Muscle of back (tissue), 13 donors: ENCODE measurements at places on chromosomes 11 and 22. TPM values are rescaled to one million over a fixed set of nuclear protein-coding genes. Genes with fewer than 3 reads are reported as not detected.

Gene JAM3
- polyA plus RNA-seq: 131 TPM

Gene CYP2D6
- polyA plus RNA-seq: 2.0 TPM

Gene TMEM45B
- 0.27 TPM for polyA plus RNA-seq

Gene SMC1B
- polyA plus RNA-seq: 0.09 TPM

DNA sequence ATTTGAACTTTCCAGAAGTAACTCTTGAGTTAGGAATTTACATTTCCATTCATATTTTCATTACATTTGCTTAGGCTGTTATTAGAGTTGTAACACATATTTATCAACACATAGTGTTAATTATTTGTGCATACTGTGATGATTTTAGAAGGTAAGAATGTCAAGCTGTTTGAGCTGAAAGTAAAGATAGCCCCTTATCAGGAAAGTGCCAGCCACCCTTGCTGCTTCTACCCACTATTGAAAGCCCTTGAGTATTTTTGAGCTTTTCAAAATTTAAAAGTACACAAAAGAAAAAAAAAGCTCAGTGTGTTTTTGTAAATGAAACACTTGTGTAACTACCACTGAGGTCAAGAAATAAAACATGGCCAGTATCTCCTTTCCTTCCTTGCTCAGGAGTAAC, 8.0 kb downstream of the APLP2 start:
- DNase-seq: no peak

GRCh38 chr11:8233691-8234424, 29.8 kb downstream of the LMO1 start:
- no peak for DNase-seq

- DNase-seq: peak; percentile 80
Observed at GRCh38 chr22:26985931-26986782, 328.8 kb downstream of the MIAT start.

DNA sequence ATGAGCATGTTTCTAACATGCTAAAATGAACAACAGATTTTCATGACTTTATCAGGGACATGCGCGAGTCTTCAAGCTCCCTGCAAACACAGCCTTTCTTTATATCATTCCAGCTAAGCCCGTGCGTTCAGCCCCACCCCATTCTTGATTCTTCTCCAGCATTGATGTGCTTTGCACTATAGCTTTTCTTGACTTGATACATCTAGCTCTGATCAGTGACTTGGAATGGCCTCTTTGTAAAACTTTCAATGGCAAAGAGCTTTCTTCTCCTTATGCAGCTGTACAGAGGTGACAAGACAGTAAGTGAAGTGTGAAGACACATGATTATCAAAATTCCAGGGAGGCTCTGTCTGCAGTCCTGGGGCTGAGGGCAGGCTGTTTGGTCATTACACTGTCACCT, 561.0 kb downstream of the OPCML start:
- no peak for DNase-seq

GRCh38 chr11:23769214-23769613, 727.6 kb upstream of the LUZP2 start:
- no peak for DNase-seq

DNA sequence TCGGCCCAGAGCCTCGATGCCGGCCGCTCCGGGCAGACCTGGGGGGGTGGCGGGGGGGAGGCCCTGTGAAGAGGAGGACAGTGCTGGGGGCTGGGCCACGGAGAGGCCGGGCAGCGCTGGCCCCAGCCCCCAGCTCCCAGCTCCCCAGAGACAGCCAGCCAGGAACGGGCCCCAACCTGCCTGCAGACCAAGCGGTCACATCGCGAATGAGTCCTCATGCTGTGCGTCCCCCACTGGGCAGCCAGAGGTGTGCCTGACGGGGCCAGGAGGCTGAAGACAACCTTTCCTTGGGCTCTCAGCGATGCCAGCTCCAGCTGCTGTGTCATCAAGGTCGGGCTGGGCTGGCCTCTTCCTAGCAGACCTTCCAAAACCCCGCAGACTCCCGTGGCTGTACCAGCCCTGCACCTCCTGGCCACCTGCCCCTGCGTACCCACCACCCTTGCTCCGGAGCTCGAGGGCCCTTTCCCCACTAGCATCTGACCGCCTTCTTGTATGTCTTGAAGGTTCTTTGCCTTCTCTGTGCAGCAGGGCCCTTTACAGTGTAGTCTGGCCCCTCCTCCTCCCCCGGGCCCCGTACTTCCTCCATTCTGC, 88.4 kb downstream of the CDKN1C start:
- no peak for DNase-seq
